ENCODE measurements at places on chromosomes 13 and 19.

- no peak for DNase-seq
- no peaks in the 10 kb centered on the region for H3K27me3 ChIP-seq
- H3K4me3 ChIP-seq, result no peak overlapping the region
- H3K27ac ChIP-seq, result no peak overlapping the region
- H3K36me3 ChIP-seq, result no peaks in the 10 kb centered on the region
These were observed 815.6 kb downstream of the UQCRFS1 start for GRCh38 chr19:28397306-28397705.

- H3K27me3 ChIP-seq, result no peaks in the 10 kb centered on the region
- no peaks in the 10 kb centered on the region for H3K36me3 ChIP-seq
- no peaks in the 10 kb centered on the region for H3K4me1 ChIP-seq
- H3K4me3 ChIP-seq, result no peak overlapping the region
- H3K27ac ChIP-seq, result peak overlapping the region; percentile 40
- DNase-seq, result peak; percentile 91
These were observed 15.1 kb downstream of the CCDC97 start for GRCh38 chr19:41324921-41325639.

- no peak for DNase-seq
- H3K27me3 ChIP-seq, result no peaks in the 10 kb centered on the region
- no peaks in the 10 kb centered on the region for H3K4me1 ChIP-seq
- peak overlapping the region; percentile 19 for H3K4me3 ChIP-seq
- H3K36me3 ChIP-seq, result no peaks in the 10 kb centered on the region
These were observed 971 bp downstream of the FOSB start for GRCh38 chr19:45468803-45469131.

DNA sequence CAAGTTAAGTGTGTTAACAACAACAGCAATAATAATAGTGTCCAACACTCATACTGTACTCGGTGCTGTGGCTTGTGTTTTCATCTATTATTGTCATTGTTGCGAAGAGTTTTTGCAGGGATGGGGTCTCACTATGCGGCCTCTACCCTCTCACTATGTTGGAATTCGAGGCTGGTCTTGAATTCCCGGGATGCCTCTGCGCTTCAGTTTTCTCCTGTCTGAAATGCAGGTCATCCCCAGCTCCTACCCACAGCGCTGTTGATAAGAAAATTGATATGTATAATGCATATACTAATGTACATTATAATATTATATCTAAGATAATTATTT, 4.9 kb upstream of the SBK3 start:
- H3K27ac ChIP-seq, result no peak overlapping the region
- no peaks in the 10 kb centered on the region for H3K36me3 ChIP-seq
- no peak for DNase-seq
- no peaks in the 10 kb centered on the region for H3K27me3 ChIP-seq

- no peaks in the 10 kb centered on the region for H3K27me3 ChIP-seq
- no peak overlapping the region for H3K27ac ChIP-seq
- DNase-seq, result no peak
- peaks cover 8% of the 10 kb centered on the region for H3K36me3 ChIP-seq
- H3K4me1 ChIP-seq, result no peaks in the 10 kb centered on the region
These were observed 463 bp downstream of the SUGP1 start for GRCh38 chr19:19319732-19320360.

- H3K36me3 ChIP-seq, result no peaks in the 10 kb centered on the region
- DNase-seq, result no peak
- no peak overlapping the region for H3K4me3 ChIP-seq
- no peaks in the 10 kb centered on the region for H3K4me1 ChIP-seq
- no peaks in the 10 kb centered on the region for H3K27me3 ChIP-seq
These were observed 25.0 kb downstream of the KBTBD6 start for GRCh38 chr13:41107584-41108014.

DNA sequence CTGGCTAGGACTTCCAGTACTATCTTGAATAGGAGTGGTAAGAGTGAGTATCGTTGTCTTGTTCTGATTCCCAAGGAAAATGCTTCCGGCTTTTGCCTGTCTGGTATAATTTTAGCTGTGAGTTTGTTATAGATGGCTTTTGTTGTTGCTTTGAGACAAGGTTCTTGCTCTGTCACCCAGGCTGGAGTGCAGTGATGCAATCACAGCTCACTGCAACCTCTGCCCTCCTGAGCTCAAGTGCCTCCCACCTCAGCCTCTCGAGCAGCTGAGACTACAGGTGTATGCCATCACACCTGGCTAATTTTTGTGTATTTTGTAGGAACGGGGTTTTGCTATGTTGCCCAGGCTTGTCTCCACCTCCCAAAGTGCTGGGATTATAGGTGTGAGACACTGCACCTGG, 6.1 kb upstream of the ZNF543 start:
- no peaks in the 10 kb centered on the region for H3K27me3 ChIP-seq
- H3K36me3 ChIP-seq, result no peaks in the 10 kb centered on the region
- no peak for DNase-seq
- H3K4me1 ChIP-seq, result no peaks in the 10 kb centered on the region
- no peak overlapping the region for H3K27ac ChIP-seq

DNA sequence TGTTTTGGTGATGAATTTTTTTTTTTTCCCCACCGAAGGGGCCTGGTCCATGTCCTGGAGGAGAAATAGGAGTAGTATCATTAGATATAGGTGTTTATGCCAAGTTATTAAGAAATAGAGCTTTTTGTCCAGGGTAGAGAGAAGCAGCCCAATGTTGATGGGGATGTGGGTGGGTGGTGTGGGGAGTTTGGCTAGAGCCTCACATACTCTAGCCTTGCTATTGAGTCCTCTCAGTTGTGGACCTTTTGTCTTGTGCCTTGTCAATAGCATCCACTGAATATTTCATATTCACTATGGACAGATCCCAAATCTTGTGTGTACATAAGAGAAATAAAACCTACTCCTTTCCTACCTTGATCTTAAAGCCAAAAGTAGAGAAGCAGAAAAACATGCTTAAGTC, 134.0 kb downstream of the LMO7 start:
- no peak overlapping the region for H3K27ac ChIP-seq
- DNase-seq, result no peak
- H3K27me3 ChIP-seq, result no peaks in the 10 kb centered on the region
- H3K36me3 ChIP-seq, result no peaks in the 10 kb centered on the region
- H3K4me1 ChIP-seq, result peaks cover 12% of the 10 kb centered on the region

Measured in aorta (tissue), 5 donors.